H54 (cell line): ENCODE measurements at places on chromosomes 2 and 18.

DNA sequence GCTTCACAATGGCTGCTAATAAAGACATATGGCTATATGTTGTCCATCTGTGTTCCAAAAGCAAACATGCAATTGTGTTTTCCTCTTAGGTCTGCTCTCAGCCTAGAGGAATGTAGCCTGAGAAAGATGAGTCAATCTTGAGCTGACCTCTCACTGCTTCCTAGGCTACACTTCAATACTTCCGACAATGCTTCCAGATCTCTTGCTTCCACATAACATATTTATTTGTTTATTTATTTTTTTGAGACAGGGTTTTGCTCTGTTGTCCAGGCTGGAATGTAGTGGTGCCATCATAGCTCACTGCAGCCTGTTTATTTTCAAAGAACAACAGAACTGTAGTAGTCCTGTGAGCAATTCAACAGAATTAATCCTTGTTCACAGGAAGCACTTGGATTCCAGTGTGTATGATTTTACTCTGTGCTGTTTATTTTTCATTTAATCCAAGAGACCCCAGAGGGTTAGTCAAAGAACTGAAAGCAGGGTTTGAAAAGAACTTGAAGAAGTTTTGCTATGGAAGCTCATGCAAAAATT, 437.9 kb downstream of the TXNL1 start:
- DNase-seq, result peak; percentile 6

DNA sequence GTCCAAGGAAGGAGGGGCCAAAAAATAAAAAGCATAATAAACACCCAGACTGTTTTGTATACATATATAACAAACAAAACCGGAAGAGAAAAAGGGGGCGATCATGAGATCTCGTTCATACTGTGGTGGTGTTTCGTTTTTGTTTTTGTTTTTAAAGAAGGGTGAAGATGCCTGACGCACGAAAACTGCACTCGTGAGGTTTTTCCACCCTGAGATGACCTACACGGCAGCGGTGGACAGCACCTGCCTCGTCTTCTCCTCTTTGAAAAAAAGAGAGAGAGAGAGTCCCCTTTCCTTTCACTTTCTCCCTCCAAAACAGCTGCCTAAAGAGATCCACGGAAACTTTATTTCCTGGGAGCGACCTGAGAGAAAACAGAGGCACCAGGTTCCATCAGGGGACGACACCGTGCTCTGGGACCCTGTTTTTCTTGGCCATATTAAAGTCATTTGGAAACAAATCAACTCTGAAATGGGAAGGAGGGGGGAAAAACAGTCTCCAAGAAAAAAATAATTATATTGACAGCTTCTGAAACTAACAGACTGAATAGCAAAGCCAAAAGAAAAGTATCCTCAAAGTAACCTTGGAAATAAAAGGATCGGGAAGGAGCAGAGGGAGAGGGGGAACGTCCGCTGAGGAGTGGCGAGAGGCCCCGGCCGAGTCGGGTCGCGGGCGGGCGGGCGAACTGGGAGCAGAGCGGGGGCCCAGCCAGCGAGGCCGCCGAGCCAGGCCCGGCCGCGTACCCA, 3.5 kb downstream of the POU3F3 start:
- DNase-seq, result no peak

DNA sequence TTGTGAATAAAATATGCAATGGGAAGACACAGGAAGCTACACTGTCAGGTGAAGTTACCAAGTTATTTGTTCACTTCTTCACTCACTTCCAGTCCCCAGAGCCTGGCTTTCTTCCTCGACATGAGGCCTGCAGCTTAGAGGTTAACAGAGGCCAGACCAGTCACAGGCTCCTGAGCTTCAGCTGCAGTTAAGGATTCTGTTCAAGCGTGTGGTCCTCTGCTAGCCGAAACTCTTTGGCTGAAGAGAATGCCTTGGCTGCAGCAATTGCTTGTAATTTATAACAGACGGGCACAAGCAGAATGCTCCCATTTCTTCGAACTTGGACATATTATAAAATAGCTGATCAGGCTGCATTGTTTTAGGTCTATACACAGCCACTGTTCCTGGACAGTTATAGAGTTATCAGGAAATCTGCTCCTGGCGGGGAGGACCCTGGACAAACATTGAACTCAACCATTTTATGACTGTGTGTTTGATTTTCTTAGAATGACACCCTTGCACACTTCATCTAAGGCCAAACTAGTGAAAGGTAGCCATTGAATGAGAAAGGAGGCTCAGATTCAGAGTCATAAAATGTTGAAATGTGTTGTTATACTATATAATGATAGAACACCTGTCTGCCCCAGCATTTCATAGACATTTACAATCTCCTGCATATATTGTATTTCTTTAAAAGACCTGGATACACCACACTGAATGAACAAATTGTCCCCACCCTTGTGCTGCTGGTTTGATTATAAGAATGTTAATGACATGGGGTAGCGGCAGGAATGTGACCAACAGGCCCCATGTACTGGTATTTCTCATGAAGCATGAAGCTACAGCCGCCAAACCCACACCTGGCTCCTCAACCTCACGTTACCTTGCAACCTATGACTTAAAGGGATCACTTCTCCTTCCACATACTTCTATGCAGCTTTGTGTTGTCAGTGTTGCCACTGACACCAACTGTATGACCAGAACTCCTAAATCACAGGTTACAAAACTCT, 153.6 kb downstream of the TDRD15 start:
- DNase-seq, result no peak

- DNase-seq, result no peak
Measured at GRCh38 chr18:13336841-13337240, 118.3 kb downstream of the LDLRAD4 start.

- no peak for DNase-seq
Measured at GRCh38 chr2:70961648-70961994, 16.8 kb upstream of the ANKRD53 start.

DNA sequence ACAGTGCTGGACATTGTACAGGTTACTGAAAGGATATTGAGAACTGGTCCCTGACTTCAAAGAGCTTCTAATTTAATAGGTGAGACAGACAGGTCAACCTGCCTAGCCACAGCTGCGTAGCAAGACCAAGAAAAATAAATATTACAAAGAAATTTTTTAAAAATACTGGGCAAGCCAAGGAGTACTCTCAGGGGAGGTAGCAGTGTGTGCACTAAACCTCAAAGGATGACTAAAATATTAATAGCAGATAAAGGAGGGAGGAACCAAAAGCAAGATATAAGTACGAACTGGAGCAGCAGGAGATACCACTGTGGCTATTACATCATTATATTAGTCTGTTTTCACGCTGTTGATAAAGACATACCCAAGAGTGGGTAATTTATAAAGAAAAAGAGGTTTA, 14.9 kb downstream of the SCG2 start:
- no peak for DNase-seq

GRCh38 chr2:25615386-25615785, 58.0 kb downstream of the DTNB start:
- DNase-seq, result no peak

DNA sequence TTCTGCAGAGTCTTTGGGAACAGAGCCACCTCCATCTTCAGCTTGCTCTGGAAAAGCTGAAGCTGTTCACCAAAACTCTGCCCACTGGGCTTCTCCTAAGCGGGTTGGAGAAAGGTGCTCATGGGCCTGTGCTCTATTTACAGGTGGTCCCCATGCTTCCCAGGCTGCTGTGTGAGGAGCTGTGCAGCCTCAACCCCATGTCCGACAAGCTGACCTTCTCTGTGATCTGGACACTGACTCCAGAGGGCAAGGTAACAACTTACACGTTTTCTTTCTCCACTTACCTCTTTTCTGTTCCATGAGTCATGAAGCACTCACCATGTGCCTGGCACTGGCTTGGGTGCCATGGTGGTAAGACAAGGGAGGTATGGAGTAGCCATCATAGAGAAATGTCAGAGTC, 129.5 kb upstream of the ALPP start:
- DNase-seq, result no peak

DNA sequence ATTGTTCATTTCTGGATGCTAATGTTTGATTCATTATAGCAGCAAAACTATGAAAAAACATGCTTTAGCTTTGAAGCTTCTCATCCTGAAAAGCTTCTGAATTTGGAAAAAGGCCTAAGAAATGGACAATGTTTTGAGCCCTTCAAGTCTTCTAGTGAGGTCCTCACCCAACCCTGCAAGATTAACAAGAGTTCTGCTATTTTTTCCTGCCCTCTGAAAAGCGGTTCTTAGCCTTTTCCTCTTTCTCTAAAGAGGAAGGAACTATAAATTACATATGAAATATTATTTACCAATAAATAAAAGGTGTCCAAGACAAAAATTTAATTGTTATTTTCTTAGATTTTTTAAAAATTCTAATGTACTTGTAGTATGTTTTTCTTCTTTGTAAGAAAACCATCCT, 19.9 kb upstream of the CDH19 start:
- no peak for DNase-seq

DNA sequence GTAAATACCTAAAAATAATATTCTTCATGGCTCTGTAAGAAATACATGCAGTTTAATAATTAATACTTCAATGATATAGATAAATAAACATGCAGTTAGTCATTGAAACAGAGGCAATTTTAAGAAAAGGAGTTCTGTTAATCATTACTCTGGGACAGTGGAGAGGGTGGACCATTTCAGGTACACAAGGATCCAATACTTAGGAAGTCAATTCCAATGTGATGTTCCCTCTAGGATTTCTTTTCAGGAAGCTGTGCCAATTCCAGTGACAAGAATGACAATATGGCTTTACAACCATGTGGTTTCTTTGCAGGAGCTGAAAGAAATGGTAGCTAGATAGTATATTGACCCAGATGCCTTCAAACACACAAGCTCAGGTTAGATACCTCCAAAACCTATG, 175.8 kb upstream of the NETO1 start:
- no peak for DNase-seq

DNA sequence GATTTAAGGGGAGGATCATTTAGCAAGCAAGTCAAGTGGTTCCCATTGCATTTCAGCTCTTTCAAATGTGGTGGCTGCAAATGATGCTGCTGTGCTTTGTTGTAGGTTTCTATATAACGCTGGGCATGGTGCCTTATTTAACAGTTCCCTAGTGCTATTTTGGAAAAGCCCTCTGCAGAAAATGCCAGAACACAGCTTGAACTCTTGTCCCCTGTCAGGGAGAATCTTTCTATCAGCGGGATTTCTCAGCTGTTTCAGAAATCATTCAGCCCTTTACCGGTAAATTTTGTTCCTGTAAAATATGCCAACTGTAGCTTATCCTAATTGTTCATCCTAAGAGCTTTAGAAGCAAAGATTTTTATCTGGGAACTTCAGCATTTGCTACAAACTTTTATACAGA, 77.8 kb upstream of the DTNA start:
- no peak for DNase-seq

DNA sequence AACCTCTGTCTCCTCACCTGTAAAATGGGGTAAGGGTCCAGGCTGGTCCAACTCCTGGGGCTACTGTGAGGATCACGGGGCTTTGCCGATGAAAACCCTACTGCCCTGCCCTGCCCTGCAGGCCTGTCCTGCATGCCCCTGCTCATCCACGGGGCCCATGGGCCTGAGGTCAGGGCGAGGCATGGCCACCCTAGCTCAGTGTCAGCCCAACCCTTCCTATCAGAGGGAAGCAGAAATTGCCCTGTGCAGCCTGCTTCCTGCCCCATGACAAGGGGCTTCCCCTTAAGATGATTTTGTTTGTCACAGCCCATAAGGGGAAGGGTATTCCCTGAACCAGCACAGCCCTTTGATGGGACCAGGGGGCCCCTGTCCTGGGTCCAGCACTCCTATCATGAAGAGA, 353.6 kb upstream of the ID2 start:
- DNase-seq, result no peak

DNA sequence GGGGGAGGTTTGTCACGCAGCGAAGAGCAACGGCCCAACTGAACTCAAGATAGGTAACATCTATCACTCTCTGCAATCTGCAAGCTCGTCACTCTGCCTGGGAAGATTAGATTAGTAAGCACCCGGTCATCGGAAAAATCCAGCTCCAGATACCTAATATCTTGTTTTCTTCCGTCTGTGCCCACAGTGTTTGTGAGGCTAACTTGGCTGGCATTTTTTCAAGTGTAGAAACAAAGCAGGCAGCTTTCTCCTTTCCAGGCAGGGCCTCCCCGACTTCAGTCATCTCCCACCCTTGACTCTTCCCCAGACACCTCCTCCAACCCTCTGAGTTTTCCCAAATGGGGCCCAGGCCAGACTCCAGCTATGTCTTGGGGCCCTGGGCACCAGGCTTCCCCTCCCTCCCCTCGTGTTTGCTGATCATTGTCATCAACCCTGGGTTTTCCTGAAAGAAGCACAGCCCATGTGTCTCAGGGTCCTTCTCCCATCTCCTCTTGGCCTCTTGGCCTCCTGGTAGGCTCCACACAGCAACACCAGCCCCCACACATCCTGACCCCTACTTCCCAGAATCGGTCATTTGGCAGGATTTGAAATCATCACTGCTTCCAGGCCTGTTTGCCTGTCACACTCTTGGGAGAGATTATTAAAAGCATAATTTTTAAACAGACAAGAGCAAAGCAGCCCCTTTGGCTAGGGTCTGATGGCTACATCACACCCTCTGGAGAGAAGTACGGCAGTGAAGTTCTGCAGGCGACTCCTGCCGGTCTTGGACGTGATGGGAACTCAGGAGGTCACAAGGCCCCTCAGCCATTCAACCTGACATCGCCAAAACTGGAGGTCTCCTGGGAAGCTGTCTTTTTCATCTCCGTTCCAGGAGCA, 144.9 kb upstream of the ID2 start:
- DNase-seq, result no peak

GRCh38 chr18:12308386-12309100, 502 bp downstream of the TUBB6 start:
- peak; percentile 74 for DNase-seq

DNA sequence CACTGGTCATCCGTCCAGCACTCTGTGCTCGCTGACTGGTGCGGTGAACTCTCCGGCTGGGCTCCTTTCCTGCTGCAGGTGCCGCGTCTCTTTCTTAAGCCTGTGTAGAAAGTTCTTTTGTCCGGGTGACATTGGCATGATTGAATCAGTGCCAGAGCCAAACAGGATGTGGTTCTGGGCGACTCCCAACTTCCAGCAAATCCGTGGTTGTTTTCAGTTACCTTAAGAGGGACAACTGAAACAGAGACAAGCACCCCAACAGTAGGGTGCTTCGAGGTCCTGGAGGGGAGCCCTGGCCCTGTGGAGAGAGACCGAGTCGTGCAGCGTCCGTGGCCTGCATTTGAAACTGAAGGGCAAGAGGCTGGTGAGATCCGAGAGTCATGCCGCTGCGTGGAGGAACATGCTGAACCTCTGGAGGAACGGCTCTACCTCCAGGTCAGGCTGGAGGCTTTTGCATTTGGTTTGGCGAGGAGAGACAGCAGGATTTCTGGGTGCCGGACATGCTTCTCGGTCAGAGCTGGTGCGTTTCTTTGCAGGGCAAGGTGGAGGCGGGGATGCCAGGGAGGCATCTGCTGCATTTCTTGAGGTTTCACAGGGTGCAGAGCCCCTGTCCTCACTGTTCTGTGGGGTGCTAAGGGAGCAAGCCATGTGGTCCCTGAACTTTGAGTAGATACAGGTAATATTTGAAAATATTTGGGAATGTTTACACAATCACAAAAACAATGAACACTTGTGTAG, 26.8 kb downstream of the SH3BP4 start:
- DNase-seq, result peak; percentile 40

- DNase-seq, result peak; percentile 27
Measured at GRCh38 chr2:238728330-238729260, 119.3 kb upstream of the TWIST2 start.

GRCh38 chr18:32460171-32460731, 10.4 kb downstream of the GAREM1 start:
- DNase-seq, result no peak

- DNase-seq, result no peak
Measured at GRCh38 chr2:109138449-109138848, 9.4 kb downstream of the SH3RF3 start.

GRCh38 chr2:108853421-108853820, 66.8 kb downstream of the CCDC138 start:
- DNase-seq, result no peak
